Fibroblast of skin of back (primary cell): ENCODE measurements at places on chromosomes 6 and 20.
A peak's percentile ranks its signal among the peaks of the same experiment; 100 is the strongest.

- no peak for DNase-seq
These were observed 331.9 kb upstream of the JARID2 start for GRCh38 chr6:14913931-14914330.

- peak; percentile 51 for DNase-seq
These were observed 196.0 kb downstream of the MAFB start for GRCh38 chr20:40493071-40493470.

DNA sequence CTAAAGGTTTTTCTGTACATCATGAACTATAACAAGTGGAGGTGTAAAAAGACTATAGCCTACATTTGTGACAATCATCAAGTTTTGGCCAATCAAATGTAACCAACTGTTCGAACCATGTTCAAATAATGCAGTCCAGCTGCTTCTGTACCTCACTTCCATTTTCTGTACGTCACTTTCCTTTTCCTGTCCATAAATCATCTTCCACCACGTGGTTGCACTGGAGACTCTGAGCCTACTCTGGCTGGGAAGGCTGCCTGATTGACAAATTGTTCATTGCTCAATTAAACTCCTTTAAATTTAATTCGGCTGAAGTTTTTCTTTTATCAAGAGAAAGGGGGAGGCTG lies 270.4 kb upstream of the JARID2 start:
- DNase-seq, result peak; percentile 17

GRCh38 chr6:36226438-36227047 lies 30.0 kb downstream of the BRPF3 start:
- no peak for DNase-seq

- peak; percentile 69 for DNase-seq
These were observed 34.3 kb upstream of the FOXC1 start for GRCh38 chr6:1575210-1576041.

- no peak for DNase-seq
These were observed 185.8 kb downstream of the TMEM242 start for GRCh38 chr6:157137501-157137900.

GRCh38 chr6:28634761-28635546 lies 109.3 kb downstream of the GPX5 start:
- DNase-seq, result peak; percentile 22

GRCh38 chr6:168877821-168878282 lies 375.8 kb downstream of the THBS2 start:
- no peak for DNase-seq

DNA sequence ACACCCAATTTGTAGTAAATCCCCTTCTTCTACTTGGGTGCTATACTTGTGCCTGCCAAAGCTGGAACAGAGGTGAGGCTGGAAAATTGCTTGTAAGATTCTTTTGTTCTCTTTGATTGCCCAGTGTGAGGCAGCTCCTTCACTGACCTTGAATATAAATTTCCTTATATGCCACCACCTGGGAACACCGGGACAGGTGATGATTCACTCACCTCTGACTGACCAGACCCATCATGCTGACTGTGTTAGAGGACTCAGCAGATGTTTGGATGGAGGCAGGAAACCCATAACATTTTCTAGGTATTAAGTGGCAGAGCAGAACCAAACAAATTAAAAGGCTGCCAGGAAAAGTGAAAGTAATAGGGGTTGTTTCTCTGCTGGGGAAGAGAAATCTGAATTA lies 120.9 kb downstream of the GRM1 start:
- DNase-seq, result no peak

- DNase-seq, result peak; percentile 89
These were observed 448 bp upstream of the RIN2 start for GRCh38 chr20:19757487-19758132.

- DNase-seq, result peak; percentile 25
These were observed at the start of gene SULF2 for GRCh38 chr20:47785311-47785853. Gene SULF2 (minus strand): TSS chr20:47785481. CDS start chr20:47757363, 28,118 bp downstream.

GRCh38 chr6:111731456-111732195 lies 125.9 kb upstream of the TRAF3IP2 start:
- no peak for DNase-seq

- DNase-seq, result no peak
These were observed 39.2 kb downstream of the FAM50B start for GRCh38 chr6:3888153-3888957.

GRCh38 chr6:112291161-112291762 lies 36.9 kb upstream of the LAMA4 start:
- no peak for DNase-seq

DNA sequence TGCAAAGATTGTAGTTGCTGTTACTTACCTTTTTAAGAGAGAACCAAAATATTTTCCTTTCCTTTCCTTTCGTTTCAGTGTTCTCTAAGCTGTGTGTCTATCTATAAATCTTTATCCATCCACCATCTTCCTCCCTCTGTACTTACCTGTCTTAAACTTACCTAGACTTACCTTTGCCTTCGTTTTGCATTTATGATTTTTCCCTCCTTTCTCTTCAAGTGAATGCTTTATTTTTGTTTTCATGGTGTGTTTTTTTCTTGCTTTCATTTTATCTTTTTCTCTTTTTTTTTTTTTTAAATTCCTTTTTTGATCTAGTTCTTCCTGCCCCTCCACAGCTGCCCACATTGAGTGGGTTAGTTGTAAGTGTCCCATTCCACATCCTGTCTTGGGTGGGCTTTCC lies 26.2 kb downstream of the ARID1B start:
- DNase-seq, result no peak

- DNase-seq, result no peak
These were observed 100.8 kb downstream of the DST start for GRCh38 chr6:56541741-56542360.

- DNase-seq, result no peak
These were observed 31.7 kb upstream of the VEGFA start for GRCh38 chr6:43738267-43738676.

GRCh38 chr6:149334682-149335160 lies 17.2 kb downstream of the TAB2 start:
- DNase-seq, result peak; percentile 87

GRCh38 chr6:33198159-33198852 lies 2.2 kb downstream of the RXRB start:
- DNase-seq, result no peak

GRCh38 chr6:90288404-90288803 lies 8.2 kb downstream of the BACH2 start:
- no peak for DNase-seq

GRCh38 chr6:35473850-35474130 lies 5.6 kb downstream of the RPL10A start:
- no peak for DNase-seq

DNA sequence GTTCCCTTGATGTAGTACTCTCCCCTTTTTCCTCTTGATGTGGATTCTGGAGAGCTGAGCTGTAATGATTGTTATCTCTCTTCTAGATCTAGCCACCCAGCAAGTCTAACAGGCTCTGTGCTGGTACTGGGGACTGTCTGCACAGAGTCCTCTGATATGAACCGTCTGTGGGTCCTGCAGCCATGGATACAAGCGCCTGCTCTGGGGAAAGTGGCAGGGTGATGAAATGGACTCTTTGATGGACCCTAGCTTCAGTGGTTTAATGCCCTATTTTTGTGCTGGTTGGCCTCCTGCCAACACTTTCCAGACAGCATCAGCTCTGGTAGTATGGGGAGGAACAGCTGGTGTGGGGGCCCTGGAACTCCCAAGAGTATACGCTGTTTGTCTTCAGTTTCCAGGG lies 216.3 kb downstream of the ADGRG6 start:
- no peak for DNase-seq

DNA sequence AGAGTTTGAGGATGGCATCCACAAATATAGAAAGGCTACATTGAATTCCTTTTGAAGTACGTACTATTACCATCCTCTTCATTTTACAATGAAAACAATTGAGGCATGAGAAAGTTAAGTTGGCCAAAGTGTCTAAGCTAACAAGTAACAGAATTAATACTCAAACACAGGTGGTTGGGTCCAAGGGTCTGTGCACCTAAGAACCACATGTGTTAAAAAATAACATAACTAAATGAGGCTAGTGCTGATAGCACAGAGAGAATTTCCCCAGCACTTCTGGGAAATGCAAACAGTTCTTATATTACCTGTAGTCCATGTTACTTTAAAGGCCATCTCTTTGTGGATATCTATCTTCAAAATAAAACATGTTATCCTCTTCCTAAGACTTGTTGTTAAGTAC lies 10.5 kb upstream of the KHDRBS2 start:
- no peak for DNase-seq

- DNase-seq, result no peak
These were observed 35.1 kb upstream of the MYL9 start for GRCh38 chr20:36506253-36506652.

- no peak for DNase-seq
These were observed 26.9 kb downstream of the ZBP1 start for GRCh38 chr20:57593134-57593886.

GRCh38 chr20:45154183-45154582 lies 20.5 kb upstream of the PI3 start:
- DNase-seq, result no peak

DNA sequence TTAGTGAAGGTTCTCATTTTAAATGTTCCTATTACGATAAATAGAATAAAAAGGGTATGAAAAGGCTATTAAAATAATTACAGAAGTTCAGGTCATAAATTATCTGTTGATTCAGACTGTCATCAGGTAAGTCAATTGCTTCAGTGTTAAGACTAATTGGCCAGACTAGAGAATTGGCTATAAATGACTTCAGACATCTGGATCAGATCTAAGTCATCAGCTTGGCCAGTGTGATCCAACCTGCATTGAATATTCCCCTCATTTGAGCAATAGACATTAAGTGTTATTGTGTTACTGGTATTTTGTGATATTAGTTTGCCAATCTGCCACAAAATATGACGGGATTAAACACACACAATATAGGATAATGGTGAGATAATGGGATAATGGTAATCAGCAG lies 377.6 kb upstream of the CITED2 start:
- no peak for DNase-seq

GRCh38 chr6:19035461-19036195 lies 648.5 kb downstream of the RNF144B start:
- DNase-seq, result no peak

DNA sequence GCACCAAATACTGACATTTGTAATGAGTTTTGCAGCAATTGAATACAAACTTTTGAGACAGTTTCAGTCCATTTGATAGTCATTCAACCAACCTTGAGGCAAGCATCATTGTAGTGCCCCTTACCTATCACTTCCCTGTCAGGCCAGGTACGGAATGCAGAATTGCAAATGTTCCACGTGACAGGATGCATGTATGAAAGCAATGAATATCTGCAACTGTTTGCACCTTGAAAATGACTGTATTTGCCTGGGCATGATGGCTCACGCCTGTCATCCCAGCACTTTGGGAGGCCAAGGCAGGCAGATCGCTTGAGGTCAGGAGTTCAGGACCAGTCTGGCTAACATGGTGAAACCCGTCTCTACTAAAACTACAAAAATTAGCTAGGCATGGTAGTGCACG lies 146.0 kb upstream of the SCGN start:
- no peak for DNase-seq

- DNase-seq, result no peak
These were observed 3.1 kb upstream of the TTK start for GRCh38 chr6:80001337-80001736.

- no peak for DNase-seq
These were observed 5.8 kb upstream of the SLC52A3 start for GRCh38 chr20:774016-774659.

DNA sequence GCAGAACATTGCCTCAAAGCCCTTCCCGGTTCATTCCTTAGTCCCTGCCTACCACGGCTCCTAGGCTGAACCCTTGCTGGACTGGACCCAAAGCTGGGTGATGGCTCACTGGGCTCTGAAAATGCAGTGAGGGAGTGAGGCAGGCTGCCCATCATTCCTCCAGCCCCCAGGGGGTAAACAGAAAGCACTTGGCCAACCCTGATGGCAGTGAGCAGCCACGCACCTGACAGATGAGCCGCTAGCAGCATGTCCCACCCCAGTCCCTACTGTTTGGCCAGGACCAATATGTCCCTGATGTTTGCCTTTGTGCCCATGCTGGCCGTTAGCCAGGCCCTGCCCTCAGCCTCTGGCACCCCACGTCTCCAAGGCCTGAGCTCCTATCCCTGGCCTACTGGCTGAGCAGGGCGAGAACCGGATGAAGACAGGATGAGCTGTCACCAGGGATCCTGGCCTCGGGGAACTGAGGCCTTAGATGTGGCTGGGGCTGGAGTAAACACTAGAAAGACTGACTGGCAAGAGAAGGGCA lies 19.4 kb upstream of the BAK1 start:
- peak; percentile 24 for DNase-seq

DNA sequence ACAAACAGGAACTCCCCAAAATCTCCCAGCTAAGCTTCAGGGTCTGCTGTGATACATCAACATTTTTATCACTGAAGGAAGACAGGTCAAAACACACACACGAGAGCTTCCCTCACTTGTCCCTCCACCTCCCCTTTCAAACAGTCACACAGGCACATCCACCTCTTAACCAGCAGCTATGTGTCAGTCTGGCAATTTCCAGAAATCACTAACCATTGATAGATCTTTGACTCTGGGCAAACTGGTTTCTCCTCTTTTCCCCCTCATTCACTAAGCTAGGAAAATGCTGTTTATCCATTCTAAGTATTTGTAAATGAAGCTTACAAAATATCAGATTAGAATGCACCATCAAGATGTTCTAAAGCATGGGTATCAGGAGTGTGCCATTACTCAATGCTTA lies 87.8 kb downstream of the DCDC2 start:
- no peak for DNase-seq

GRCh38 chr20:59143326-59143725 lies 20.3 kb upstream of the ZNF831 start:
- no peak for DNase-seq

DNA sequence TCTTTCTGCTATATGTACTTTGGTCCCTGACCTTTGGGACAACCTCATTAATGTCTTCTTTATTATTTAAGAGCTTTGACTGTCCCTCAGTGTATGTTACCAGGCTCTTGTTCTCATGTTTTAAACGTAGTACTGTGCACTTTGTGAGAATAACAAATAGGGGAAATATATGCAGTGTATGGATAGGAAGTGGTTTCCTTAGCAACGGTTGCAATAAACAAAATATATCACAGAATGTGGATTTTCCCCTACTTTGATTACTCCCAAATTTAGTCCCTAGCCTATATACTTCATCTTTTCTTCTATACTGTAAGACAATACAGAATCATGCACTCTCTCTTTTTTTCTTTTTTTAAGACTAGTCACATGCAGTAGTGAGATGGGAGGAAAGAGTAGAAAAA lies 123.8 kb upstream of the AKIRIN2 start:
- DNase-seq, result no peak
